ENCODE measurements at places on chromosomes 16 and 17.

GRCh38 chr16:86580791-86581170 is 2.4 kb downstream of the FOXL1 start:
- DNase-seq = no peak

DNA sequence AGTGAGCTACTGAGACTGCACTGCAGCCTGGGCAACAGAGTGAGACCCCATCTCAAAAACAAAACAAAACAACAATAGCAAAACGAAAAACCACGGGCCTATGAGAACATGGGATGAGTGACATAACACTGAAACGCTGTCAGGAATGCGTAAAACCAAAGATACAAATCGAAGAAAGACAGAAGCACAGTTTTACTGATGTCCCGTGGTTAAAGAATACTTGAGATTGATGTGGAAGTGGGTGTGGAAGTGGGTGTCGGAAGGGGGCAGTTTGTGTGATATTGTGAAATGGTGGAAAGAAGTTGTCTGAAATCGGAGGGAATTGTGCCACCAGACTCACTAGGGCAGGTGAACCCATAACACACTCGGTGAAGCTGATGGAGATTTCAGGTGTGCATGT is 9.5 kb downstream of the ST6GALNAC2 start:
- DNase-seq = no peak

- no peak for DNase-seq
These were observed 24.4 kb downstream of the SRL start for GRCh38 chr16:4217204-4218131.

- no peak for DNase-seq
These were observed 656 bp upstream of the FUS start for GRCh38 chr16:31179219-31179746.

DNA sequence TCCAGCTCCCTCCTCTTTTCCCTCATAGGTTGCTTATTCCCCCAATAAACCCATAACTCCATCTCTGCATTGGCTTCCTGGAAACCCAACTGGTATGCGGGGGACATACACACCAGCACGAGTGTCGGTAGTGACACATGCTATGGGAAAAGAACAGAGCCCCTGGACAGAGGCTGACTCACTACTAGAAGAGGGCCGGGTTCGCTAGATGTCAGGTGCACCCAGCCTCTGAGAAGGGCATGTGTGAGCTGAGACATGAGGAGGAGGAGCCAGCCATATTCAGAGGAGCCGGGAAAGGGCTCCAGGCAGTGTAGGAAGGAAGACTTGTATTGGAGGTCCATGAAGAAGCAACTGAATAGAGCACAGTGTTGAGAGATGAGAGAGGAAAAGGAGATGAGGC is 241.1 kb downstream of the SOX9 start:
- no peak for DNase-seq
